Stomach (tissue), 19 donors: ENCODE measurements at places on chromosomes 16 and 17. TPM values are rescaled to one million over a fixed set of nuclear protein-coding genes. Genes with fewer than 3 reads are reported as not detected.

Gene MINK1
- polyA plus RNA-seq = 57.1 TPM

GRCh38 chr16:68935008-68935407, 91.7 kb downstream of the TANGO6 start:
- DNase-seq = no peak

- no peak for DNase-seq
Observed at GRCh38 chr16:1101573-1102332, 5.7 kb upstream of the C1QTNF8 start.

- no peak for DNase-seq
Observed at GRCh38 chr16:50526796-50527195, 21.4 kb upstream of the NKD1 start.

DNA sequence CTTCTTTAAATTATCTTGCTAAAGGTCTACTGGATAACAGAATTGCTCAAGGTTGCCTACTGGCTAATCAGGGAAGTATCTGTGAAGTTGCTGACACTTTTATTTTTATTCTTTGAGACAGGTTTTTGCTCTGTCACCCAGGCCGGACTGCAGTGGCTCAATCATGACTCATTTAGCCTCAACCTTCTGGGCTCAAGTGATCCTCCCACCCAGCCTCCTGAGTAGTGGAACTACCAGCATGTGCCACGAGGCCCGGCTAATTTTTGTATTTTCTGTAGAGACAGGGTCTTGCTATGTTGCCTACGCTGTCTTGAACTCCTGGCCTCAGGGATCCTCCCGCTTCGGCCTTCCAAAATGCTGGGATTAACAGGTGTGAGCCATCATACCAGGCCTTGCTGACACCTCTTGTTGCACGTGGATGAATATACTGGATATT, 43.1 kb downstream of the GLG1 start:
- DNase-seq = peak; percentile 33

DNA sequence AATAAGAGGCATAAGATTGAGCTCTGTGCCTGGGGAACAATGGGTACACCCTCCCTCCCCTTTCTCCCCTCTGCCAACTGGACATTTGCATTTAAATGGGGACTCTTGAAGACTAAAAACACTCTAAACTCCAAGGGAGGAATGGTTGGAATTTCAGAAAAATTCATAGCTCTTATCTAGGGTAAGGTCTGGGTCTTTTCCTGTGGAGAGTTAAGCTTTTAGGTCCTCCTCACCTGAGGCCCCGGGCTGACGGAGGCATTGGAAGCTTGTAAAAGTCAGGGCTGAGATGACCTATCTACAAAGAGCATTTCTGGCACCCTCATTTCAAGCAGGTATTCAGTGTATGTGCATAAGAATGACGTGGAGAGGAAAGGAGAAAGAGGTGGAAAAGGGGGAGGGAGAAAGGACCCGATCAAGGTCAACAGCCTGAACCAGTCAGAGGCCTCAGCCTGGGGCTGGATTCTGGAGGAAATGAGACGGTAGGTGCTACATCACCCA, 78.0 kb downstream of the RAP1GAP2 start:
- DNase-seq = no peak

Gene GAS2L2
- not detected for polyA plus RNA-seq

GRCh38 chr16:87319011-87319410, 1.8 kb upstream of the C16orf95 start:
- DNase-seq = no peak

- no peak for DNase-seq
Observed at GRCh38 chr16:6356911-6357310, 975.7 kb upstream of the RBFOX1 start.

GRCh38 chr17:73285916-73286862, 24.5 kb upstream of the CPSF4L start:
- no peak for DNase-seq
